Non-pigmented ciliary epithelial cell (primary cell): ENCODE measurements at places on chromosomes 16 and 17.
A peak's percentile ranks its signal among the peaks of the same experiment; 100 is the strongest.

DNA sequence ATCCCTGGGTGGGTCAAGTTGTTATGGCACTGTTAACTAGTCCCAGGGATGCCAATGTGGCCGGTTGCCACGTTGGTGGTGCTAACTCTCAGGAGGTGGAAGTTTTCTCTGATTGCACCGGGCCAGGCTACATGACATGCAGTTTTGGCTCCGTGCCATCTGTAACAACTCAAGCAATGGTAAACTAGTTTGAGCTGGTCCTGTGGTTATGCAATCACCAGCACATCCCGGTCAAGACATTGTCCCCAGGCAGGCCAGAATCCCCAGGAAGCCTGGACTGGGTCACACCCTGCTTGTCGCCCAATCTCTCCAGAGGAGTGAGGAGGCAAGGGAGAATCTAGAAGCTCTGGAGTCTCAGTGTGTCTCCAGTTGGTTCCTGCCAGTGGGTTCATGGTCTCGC lies 10.1 kb upstream of the CCL17 start:
- no peak for DNase-seq

GRCh38 chr17:77540531-77540930 lies 399.8 kb downstream of the SEC14L1 start:
- DNase-seq: no peak

DNA sequence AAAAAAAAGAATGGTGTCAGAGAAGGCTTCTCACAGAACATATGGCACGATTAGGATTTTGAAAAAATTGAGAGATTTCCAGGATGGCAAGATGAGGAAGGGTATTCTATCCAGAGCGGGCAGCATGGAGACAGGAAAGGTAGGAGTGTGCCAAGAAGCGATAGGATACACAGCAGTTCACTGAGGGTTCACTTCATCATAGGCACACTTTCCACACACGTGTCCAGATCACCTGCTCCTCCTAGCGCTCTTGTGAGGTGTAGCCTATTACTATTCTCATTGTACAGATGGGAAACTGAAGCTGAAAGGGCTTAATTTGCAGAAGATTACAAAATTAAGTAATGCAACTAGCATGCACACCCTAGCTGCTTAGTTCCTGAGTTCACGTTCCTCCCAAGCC lies 6.2 kb upstream of the ELAC2 start:
- no peak for DNase-seq

GRCh38 chr16:12480286-12480685 lies 323.4 kb downstream of the CPPED1 start:
- DNase-seq: no peak

DNA sequence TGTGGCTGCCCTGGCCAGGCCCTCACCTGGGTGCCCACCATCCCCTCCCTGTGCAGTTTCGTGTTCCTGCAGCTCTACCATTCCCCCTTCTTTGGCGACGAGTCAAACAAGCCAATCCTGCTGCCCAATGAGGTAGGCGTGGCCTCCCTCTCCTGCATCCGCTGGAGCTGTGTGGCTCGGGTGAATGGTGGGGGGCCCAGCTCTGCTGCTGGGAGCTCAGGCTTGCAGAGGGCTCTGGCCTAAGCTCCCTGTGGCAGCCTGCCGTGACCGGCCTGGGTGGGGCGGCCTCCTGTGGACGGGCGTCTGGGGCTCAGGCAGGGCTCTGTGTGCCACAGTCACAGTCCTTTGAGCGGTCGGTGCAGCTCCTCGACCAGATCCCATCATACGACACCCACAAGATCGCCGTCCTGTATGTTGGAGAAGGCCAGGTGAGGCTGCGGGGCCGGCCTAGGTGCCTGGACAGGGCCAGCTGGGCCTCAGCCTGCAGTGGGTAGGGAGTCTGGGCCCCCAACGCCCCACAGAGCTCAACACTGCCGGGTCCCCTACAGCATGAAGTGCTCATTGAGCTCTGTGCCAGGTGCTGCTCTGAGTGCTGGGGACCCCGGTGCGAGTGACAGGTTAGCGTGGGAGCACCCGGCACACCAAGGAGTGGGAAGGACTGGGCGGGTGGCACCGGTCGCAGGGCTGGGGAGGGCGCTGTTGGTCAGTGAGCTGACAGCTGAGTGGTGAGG lies 37.3 kb downstream of the TSC2 start:
- DNase-seq: no peak

- no peak for DNase-seq
These were observed 41.6 kb downstream of the DCAKD start for GRCh38 chr17:45009676-45010467.

GRCh38 chr16:10669791-10670190 lies 24.9 kb downstream of the TEKT5 start:
- no peak for DNase-seq

DNA sequence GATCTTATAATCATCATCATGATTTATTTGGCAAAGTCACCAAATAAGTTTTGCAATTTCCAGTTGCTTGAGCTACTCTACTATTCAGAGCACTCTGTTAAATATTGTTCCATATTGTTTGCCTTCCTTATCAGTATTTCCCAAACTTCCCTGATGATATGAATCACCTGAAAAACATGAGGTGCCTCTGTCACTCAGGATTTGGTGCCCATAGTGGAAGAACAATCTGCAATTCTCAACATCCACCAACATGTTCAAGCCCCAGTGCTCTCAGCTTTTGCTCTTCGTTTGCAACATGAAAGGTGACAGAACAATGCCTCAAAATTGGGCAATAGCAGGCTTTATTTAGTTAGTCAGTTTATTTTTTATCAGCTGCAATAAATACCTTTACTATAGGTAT lies 28.6 kb upstream of the WSB1 start:
- DNase-seq: no peak

DNA sequence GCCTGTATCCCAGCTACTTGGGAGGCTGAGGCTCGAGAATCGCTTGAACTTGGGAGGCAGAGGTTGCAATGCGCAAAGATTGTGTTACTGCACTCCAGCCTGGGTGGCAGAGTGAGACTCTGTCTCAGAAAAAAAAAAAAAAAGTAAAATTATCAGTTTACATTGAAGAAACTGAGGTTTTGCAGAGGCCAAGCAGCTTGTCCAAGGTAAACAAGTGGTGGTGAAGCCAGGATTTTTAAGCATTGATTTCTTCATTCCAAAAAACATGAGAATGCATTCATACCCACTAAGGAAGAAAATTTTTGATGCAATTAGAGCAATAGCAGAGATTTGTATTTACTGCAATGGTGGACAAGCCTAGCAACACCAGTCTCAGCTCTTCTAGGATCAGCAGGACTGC lies 52.7 kb downstream of the CENPV start:
- DNase-seq: no peak

GRCh38 chr16:15041271-15042004 lies 14.4 kb downstream of the NTAN1 start:
- no peak for DNase-seq

GRCh38 chr17:64472564-64472963 lies 23.6 kb downstream of the MILR1 start:
- DNase-seq: no peak

DNA sequence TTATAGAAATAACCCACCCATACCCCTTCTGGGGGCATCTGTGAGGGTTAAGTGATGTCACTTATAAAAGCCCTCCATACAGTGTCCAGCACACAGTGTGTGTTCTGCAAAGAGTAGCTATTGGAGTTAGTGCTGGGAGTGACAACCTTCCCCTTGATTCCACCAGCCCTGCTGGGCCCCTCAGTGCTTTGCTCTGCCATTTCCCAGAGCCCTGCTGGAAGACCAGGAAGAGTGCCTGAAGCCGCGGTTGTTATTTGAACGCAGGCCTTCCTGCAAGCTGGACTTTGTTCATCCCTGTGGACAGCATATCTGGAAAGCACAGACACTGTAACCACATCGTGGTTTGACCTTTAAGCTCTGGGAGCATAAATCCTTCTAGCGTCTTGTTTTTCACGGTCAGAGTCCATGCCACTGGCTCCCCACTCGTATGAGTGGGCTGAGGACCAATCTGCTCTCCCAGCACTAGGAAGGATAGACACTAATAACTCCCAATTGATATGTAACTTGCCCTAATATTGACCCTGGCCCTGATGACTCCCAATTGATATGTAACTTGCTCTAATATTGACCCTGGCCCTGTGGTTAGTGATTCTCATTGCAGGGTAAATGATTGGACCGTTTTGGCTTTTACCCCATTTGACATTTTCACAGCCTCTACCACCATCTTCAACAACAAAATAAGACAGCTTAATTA lies 297.1 kb upstream of the MAF start:
- peak; percentile 41 for DNase-seq

DNA sequence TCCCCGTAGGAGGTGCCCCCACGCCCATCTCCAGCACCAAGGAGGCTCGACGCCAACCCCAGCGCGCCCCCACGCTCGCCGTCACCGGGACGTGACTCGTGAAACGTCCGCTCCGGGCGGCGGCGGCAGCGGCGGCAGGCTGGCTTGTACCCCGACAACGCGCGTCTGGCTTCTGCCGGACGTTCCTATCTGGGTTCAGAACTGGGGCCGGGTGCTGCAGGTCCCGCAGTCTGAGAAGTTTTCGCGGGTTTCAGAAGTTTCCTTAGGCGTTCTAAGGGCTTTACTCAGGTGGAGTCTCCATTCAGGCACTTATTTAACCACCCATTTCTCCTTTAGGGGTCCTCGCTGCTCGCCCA lies 672 bp upstream of the ALKBH5 start:
- no peak for DNase-seq

DNA sequence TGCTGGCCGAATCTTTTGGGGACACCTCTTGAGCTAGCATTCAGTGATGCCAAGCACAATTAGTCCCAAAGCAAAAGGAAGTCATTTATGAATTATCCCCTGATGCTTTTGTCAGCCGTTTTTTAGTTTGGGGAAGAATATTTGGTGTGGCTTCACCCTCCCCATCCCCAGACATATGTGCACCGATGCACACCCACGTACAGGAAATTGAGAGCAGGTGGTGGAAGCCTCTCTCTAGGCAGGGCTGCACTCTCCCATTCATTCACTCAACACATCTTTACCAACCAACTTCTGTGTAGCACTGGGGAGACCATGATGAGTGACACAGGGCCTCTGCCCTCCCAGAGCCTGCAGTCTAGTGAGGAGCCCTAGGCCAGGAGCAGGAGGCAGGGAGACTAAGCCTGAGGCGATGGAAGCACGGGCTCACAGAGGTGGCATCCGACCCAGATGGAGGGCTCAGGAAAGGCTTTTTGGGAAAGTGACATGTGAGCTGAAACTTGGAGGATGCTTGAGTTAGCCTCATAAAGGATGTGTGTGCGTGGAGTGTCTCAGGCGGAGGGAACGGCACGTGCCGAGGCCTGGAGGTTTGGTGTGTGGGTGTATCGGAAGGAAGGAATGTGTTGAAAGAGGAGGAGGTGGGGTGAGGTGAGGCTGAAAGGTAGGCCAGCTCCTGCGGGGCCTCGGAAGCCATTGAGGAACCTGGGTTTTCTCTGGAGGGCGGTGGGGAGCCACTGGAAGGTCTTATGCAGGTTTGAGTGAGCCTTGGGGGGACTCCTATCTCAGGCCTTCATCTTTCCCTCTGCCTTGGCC lies 43.8 kb downstream of the PSME3IP1 start:
- DNase-seq: no peak

GRCh38 chr17:65523411-65523810 lies 38.0 kb downstream of the AXIN2 start:
- no peak for DNase-seq

DNA sequence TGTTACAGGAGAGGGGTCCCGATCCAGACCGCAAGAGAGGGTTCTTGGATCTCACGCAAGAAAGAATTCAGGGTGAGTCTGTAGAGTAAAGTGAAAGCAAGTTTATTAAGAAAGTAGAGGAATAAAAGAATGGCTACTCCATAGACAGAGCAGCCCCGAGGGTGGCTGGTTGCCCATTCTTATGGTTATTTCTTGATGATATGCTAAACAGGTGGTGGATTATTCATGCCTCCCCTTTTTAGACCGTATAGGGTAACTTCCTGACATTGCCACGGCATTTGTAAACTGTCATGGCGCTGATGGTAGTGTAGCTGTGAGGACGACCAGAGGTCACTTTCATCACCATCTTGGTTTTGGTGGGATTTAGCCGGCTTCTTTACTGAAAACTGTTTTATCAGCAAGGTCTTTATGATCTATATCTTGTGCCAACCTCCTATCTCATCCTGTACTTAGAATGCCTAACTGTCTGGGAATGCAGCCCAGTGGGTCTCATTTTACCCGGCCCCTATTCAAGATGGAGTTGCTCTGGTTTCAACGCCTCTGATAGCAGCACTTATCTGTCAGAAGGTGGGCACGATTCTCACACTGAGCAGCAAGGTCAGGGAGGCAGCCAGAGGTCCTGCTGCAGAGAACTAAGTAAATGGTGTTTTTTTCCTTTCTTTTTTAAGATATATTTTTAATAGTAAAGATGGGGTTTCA lies 26.5 kb upstream of the XYLT2 start:
- no peak for DNase-seq

DNA sequence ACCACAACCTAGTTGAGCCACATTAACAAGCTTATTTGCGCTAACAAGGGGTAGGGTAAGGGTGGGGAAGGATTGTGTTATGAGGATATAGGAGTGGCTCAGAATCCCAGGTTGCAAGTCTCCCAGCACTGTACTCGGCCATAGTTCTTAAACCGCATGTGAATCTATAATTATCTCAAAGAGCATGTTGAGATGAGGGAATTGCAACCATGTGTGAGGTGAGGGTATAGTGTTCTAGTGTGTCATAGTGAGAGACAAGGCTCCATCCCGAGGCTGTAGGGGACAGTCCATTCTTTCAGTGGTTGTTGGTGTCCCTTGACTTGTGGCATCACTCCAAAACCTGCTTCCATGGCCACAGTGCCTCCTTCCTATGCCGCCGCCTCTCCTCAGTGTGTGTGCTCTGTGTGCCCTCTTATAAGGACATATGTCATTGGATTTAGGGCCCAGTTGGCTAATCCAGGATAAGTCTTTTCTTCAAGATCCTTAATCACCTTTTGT lies 22.7 kb upstream of the ATP5MC1 start:
- no peak for DNase-seq

DNA sequence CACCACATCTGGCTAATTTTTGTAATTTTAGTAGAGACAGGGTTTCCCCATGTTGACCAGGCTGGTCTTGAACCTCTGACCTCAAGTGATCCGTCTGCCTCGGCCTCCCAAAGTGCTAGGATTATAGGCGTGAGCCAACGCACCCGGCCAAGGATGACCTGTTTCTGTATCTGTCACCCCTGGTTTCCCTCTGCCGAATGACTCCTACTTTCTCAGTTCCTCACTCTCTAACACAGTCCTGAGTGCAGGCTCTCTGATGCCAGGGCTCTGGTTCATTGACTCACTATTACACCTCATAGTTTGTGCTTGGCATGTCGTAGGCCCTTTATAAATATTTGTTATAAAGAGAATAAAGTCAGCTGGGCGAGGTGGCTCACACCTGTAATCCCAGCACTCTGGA lies 10.7 kb upstream of the PRPF8 start:
- no peak for DNase-seq

DNA sequence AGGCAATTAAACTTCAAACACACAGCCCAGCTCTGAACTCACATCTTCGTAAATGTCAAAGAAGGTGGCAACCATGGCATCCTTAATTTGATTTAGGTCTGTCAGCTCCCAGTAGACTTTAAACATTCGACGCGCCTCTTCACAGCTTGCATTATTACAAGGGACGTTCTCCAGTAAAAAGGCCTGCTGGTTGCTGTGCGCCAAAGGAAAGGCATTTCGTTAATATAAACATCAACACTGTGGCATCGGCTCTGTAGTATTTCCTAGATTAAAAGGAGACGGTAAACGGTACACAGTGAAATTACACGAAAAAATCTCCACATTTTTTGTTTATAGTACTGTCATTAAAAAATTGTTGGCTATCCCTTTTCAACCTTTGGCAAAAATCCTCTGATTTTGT lies 116.8 kb upstream of the NETO2 start:
- DNase-seq: no peak

GRCh38 chr17:15291674-15292361 lies 26.7 kb upstream of the PMP22 start:
- DNase-seq: no peak
